ENCODE measurements at places on chromosomes 4 and X.

DNA sequence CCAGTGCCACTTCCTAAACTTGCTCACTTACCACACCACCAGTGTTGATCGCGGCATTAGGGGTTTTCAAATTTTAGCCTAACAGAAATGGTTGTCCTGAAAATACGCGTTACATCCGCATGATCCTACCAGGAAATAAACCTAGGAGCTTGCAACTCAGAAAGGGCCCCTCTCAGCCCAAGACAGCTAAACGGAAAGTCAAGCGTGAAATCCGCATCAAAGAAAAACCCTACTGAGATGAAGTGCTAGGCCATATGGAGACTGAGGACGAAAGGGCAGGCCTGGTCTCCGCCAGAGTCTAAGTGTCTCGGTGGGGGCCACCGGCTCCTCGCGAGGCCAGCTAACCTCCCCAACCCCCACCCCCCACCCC, 626 bp downstream of the YTHDC1 start:
- no peak for DNase-seq

DNA sequence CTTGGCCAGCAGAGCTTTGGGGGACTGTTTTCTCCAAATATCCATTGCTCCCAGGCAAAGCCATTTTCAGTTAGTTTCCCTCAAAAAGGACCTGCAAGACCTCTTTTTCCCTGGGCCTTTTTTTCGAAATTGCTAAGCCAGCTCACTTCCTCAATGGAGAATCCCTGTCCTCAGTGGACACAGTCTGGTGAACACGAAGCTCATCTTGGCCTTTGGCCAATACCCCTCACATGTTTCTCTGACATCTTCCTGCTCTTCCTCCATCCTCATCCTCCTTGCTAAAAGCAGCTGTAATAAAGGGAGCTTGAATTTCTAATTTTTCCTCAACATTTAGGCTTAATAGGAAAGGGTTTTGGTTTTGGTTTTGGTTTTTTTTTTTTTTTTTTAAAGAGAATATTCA, 17.6 kb upstream of the PRPS1 start:
- no peak for DNase-seq

GRCh38 chr4:871484-871883, 45.6 kb upstream of the CPLX1 start:
- DNase-seq = no peak

- DNase-seq = no peak
These were observed 16.0 kb downstream of the MCF2 start for GRCh38 chrX:139691843-139692505.

- DNase-seq = no peak
These were observed 154.3 kb upstream of the CASK start for GRCh38 chrX:42077675-42078074.

GRCh38 chr4:1116838-1117237, 3.5 kb upstream of the RNF212 start:
- DNase-seq = no peak

- DNase-seq = no peak
These were observed 1491.8 kb upstream of the IGFBP7 start for GRCh38 chr4:58602022-58602421.

DNA sequence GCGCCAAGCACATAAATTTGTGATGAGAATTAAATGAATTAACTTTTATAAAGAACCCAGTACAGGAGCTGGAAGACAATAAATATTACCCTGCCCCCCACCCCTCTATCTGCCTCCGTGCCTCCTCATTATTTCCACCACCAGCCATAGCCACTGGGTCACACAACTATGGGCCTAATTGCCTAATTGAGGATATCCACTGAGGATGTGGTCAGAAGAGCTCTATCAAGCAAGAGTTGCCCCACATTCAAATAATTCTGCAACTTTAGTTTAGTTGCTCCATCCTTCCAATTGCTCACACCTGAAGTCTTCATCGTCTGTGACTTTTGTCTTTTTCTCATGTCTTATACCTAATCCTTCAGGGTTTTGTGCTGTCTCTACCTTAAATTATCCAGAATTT, 9.5 kb upstream of the CXCL8 start:
- no peak for DNase-seq

- no peak for DNase-seq
These were observed 1.7 kb downstream of the CLCN4 start for GRCh38 chrX:10158279-10159144.

GRCh38 chr4:140152751-140153418, 1.1 kb downstream of the MAML3 start:
- peak; percentile 29 for DNase-seq

- no peak for DNase-seq
These were observed 206.5 kb upstream of the PDE5A start for GRCh38 chr4:119834906-119835612.

- no peak for DNase-seq
These were observed 313.7 kb upstream of the SMIM31 start for GRCh38 chr4:164440199-164440598.

GRCh38 chr4:157964463-157964862, 208.4 kb downstream of the GASK1B start:
- DNase-seq = no peak

GRCh38 chr4:183828125-183828524, 77.0 kb upstream of the STOX2 start:
- DNase-seq = no peak

DNA sequence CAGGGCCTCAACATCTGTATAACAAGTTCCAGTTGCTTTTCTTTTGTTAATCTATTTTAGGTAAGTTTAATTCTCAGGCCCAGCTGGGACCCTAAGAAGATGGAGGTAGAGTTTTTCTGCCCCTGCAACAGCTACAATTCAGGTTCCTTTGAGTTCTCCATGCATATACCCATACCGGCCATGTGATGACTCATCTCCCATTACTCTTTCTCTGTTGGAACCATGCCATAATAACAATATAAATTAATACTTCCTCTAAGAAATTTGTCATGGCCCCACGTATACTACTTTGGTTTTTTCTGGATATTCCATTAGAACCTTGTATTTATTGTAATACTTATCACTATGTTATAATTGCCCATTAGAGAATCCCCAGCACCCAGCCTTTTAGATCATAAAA, 1.3 kb upstream of the INTU start:
- no peak for DNase-seq

DNA sequence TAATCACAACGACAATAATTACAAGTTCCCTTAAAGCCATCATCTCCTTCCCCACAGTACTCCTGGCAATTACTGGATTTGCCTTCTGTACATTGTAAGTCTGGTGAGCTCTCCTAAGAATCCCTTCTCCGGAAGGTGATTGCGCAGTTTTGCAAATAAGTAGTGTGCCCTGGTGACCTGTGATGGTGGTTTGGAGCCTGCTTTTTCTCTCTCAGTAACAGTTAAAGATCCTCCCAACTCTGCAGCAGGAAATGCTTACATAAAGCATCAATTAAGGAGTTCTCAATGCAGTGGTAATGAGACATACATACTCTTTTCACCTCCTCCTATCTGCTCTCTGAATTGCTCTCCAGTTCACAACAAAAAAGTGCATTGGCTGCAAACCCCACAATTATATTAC, 159.7 kb downstream of the SH2D1A start:
- no peak for DNase-seq

- DNase-seq = no peak
These were observed 99.6 kb upstream of the CCSER1 start for GRCh38 chr4:90027565-90027964.

DNA sequence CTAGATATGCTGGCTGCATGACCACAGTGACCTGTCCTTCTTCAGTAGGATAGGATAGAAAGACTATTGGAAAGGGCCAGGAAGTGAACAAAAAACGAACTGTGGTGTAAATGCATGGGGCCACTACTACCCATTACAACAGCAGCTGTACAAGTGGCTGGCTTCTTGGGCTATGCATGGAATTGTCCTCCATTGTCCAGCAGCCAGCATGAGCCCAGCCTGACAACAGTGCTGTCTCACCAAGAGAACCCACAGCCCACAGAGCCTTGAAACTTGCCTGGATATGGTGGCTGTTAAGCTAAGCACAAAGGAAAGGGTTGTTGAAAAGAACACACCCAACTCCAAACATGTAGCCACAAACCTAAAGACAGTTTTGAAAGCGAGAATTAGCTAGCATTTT, 330.2 kb upstream of the F9 start:
- no peak for DNase-seq

GRCh38 chr4:212438-213188, 88.3 kb downstream of the ZNF718 start:
- DNase-seq = no peak

DNA sequence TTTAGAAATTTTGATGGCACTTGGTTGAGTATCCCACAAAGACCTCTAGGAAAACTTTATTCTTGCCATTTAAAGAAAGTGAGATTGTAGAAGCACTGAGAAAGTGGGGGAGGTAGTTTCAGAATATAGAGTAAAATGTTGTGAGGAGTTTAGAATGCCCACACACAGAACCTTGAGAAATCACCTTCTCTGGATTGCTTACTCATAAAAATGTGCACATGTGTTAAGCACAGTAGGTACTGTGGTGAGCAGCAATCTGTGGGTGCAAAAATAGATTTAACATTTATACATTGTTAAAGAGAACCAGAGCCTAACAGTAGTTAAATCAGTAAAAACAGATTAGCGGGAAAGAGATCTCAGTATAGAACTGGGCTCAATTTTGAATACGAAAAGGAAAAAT, 201.2 kb upstream of the NWD2 start:
- no peak for DNase-seq

GRCh38 chr4:141056473-141056872, 76.8 kb downstream of the RNF150 start:
- no peak for DNase-seq

DNA sequence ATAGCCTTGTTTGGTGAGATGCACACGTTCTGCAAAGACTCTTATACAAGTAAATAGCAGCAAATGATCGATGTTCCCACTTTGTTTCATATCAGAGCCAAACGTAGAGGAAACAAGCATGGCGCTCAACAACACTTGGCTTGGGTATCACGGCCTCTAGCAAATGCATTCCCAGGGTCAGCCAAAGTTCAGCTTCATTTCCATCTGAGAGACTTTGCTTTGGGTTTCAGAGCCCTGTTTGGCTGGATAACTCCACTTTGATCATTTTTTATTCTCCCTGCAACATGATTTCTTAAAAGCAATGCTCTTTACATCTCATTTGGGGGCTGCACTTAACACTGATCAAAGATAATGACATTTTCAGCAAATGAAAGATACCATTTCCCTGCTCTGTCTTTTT, 199.2 kb upstream of the FAM9B start:
- DNase-seq = no peak
